ENCODE measurements at places on chromosomes 6 and 20. TPM values are rescaled to one million over a fixed set of nuclear protein-coding genes. Genes with fewer than 3 reads are reported as not detected.

DNA sequence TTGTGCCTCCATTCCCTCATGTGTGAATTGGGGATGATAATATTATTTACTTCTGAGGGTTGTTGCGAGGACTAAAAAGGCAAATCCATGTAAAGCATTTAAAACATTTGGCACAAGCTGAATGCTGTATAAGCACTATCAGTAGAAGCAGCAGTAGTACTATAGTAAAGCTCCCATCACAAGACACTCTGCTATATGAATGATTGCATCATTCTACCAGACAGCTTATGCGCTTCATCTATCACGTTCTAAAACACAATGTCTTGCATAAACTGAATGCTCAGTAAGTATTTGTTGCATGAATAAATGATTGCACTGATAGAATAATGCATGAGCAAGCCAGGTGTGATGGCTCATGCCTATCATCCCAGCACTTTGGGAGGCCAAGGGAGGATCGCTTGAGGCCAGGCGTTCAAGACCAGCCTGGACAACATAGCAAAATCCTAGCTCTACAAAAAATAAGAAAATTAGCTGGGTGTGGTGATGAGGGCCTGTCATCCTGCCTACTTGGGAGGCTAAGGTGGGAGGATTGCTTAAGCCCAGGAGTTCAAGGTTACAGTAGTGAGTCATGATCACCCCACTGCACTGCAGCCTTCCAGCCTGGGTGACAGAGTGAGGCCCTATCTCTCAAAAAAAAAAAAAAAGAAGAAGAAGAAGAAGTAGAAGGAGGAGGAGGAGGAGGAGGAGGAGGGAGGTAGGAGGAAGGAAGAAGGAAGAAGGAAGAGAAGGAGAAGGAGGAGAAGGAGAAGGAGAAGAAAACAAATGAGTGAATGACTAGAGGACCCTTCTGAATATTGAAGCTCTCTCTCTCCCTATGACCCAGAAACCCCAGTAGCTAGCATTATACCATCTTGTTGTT, 50.0 kb upstream of the FOXO3 start:
- DNase-seq, result no peak

- DNase-seq, result no peak
Observed at GRCh38 chr6:157068691-157069324, 254.5 kb downstream of the TMEM242 start.

KAT14 gene
- 13.1 TPM for total RNA-seq

RTN4IP1 gene
- total RNA-seq, result 19.2 TPM

- DNase-seq, result no peak
Observed at GRCh38 chr6:47240277-47240890, 69.3 kb downstream of the TNFRSF21 start.

DNA sequence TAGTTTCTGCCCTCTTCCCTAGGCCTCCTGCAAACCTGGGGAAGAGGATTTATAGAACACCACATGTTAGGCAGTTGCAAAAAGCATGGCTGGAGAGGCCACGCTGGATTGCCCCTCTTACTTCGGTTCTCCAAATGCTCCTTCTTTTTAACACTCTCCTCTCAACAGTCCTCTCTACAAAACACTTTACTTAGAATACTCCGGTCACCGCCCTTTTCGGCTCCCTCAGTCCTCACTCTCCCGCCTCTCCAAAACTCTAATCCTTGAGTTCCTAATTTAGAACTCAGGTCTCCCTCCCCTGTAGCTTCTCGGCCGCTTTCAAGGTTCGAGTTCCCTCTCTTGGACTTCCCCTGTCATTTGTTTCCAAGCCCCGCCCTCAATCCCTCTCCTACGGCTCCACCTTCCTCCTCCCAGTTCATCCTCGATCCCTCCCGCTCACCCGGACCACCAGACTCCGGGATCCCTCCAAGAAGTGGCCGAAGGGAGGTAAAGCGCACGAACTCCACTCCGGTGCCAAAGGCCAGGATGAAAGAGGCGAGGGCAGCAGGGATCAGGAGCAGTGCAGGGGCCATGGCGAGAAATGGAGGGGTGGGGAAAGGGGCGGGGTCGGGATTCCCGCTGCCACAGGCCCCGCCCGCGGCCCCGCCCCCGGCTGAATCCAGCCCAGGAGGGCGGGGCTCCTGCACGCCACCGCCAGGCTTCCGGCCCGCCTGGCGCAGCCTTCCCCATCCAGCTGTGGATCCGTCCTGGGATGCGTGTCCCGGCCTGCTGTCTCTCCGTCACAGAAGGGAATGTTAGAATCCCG, at the start of gene NRM:
Gene NRM, minus strand, starts transcription at position 582 of the 805 bp plus-strand sequence. Its CDS starts 10 bp downstream, at position 572.
- DNase-seq, result peak; percentile 95

DNA sequence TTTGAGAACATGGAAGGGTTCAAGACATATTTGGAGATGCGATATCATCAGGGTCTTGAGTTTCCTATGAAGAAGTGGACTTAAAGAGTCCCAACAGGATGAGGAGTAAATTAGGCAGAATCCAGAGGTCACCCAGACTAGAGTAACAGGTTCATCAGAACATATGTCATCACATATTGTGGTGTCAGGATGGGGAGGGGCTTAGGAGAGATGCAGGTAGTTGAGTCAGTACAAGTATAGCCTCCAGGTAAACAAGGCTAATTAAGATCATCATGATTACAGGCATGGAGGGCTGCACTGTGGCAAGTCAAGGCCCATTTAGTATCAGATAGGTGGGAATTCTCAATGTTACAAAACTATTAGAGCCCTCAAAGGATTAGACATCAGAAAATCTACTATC, 90.1 kb upstream of the PAK5 start:
- DNase-seq, result no peak
